ENCODE measurements at places on chromosomes 7 and 10.

DNA sequence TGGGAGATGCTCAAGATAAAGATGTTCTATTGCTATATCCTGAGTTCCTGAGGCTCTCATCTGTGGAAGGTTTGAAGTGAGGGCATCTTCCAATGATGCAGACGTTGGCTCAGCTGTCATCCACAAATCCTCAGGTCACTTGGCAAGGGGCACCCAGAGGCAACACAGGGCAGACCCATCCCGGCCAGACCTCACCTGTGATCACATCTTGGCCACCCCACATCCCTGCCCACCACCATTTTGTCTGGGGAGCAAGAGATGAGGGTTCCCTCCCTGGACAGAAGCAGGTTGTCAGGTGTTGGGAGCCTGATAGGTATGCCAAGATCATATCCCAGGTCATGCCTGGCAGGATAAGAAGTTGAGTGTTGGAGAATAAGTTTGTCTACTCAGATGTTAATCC lies 918.2 kb upstream of the ZNF722 start:
- DNase-seq: no peak

GRCh38 chr7:55964261-55965099 lies at the start of gene NIPSNAP2:
Gene NIPSNAP2, plus strand, starts transcription at chr7:55964585. Its CDS starts 25 bp downstream, at chr7:55964610.
- DNase-seq: peak; percentile 42

- DNase-seq: no peak
These were observed 27.7 kb upstream of the PRKAR1B start for GRCh38 chr7:754531-755412.

DNA sequence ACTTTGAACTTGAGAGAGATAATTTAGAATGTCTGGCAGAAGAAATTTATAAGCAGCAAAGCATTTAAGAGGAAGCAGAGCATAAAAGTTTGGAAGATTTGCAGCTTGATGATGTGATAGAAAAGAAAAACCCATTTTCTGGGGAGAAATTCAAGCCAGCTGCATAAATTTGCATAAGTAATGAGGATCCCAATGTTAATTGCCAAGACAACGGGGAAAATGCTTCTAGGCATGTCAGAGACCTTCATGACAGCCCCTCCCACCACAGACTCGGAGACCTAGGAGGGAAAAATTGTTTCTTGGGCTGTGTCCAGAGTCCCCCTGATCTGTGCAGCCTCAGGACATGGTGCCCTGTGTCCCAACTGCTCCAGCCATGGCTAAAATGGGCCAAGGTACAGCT lies 263.6 kb upstream of the POT1 start:
- DNase-seq: no peak

- no peak for DNase-seq
These were observed 33.8 kb upstream of the RNF32 start for GRCh38 chr7:156606691-156607331.

GRCh38 chr10:99427566-99428190 lies 2.7 kb downstream of the GOT1 start:
- no peak for DNase-seq

DNA sequence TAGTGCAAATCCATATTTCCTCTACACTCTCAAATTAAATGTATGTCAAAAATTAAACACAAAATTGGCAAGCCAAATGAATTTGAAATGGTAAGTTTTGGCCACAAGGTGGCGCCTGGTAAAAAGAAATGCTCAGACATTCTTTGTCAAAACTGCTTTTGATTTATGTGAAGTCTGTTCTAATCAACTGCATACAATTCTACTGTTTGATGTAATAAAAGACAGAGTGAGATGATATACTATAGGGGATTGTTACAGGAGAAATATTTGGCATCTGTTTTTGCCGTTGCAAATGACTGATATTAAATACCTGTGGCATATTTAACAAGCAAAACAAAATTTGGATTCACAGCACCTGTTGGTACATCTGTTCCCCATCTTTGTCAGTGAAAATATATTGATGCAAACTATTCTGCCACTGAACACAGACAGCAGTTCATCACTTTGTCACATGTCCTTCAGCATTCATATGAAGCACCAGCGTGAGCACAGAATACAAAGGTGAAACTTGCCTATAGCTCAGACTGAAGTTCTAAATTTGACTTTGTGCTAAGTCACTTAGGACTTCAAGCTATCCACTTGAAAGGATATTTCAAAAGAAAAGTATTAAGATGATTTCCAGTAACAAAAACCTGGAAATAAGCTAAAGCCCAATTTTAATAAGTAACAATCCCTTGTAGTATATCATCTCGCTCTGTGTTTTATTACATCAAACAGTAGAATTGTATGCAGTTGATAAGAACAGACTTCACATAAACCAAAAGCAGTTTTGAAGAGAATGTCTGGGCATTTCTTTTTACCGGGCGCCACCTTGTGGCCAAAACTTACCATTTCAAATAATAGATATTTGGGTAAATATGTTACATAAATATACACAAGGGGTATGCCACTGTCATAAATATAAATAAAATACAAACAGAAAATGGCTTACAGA lies 10.2 kb upstream of the CH25H start:
- DNase-seq: peak; percentile 11

- no peak for DNase-seq
These were observed 164.0 kb downstream of the SLC25A13 start for GRCh38 chr7:96157856-96158255.

Measured in NCI-H446 treated with DMSO at 0.1 percent for 48 hours (cell line).